NCI-H2081 treated with DMSO at 0.1 percent for 48 hours (cell line): ENCODE measurements at places on chromosomes 3 and 15.

- DNase-seq: no peak
Measured at GRCh38 chr3:37601832-37602231, 259.8 kb upstream of the CTDSPL start.

DNA sequence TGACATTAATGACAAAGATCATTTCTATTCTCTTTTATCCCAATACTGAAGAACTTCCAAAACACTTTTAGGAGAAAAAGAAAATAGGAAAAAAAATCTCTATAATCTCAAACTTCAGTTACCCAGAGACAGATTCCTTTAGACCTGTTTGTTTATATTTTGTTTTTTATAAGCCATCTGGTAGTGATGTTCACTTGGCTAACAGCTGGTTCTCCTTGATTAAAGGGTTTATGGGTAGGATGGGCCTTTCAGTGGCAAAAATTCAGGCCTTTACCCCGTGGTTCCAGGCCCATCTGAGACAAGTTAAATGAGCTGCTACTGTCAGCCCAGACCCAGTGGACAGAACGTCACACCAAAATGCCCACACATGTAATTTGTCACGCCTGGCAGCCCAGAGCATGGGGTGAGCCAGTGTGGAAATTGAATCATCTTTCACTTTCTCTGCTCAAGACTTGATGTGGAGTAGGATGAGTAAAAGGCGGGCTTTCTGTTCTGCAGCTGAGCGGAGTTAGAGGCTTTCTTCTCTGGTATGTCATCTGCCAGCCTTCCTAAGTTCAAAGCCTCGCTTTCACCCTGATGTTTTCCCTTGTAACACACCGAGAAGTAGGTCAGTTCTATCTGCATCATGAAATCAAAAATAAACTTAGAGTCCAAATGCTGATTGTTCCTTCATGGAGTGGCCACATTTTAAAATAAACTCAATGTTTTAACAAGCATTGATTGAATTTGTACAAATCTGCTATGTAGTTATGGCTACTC lies 62.5 kb upstream of the SKOR1 start:
- DNase-seq: no peak

GRCh38 chr3:151096716-151097115 lies 11.3 kb downstream of the MED12L start:
- DNase-seq: no peak

- no peak for DNase-seq
Measured at GRCh38 chr15:85947936-85948335, 131.7 kb upstream of the AGBL1 start.

DNA sequence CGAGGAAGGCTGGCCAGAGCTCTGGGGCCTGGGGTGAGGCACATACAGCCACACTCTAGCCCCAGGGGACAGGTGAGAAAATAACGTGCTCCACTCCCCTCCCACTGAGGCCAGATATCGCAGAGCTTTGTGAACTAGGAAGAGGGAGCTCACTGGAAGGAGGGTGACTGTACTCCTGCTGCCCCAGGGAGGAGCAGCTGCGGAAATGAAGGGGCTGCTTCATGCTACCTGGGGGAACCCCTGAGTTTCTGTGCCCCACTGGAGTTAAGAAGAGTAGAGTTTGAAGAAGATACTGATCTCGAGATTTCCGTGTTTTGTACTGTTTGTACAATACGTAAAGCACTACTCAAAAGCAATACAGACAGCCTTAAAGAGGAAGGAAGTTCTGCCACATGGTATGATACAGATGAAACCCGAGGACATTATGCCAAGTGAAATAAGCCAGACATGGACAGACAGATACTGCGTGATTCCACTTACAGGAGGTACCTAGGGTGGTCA lies 44.6 kb downstream of the CMTM6 start:
- no peak for DNase-seq

DNA sequence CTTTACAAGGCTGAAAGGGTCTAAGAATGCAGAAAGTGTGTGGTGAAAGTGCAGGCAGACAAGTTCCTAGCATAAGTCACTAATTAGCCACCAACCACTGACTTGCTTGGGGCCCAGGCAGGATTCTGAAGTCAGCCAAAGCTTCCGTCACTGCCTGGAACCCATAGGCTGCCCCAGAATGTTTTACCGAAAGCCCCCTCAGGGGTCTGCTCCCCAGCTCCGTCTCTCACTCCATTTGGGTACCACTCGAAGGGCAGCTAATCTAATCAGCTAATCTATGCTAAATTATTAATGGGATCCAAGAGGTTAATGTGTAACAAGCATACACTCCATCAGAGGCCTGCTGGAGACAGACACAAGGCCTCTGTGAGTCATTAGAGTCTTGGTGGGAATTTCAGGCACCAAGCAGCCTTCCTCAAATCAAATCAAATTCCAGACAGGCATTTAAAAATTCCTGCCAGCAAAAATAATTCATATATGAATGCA lies 13.2 kb downstream of the ADAMTS9 start:
- DNase-seq: no peak

DNA sequence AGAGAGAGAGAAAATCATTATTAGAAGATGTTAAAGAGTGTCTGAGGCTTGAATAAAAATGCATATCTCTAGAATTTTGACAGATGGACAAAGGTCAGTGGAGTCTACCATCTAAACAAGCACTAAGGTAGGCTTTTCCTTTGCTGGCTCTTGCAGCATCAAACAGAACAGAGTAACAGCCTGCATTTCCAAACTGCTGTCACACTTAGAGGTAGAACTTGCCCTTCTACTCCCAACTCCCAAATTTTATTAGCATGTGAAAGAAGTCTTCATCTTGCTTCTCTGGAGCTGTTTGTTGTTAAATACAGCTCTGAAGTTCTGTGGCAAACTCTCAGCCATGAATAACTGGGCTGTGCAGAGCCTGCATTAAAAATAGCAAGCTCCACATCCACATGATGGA lies 4.1 kb upstream of the MB21D2 start:
- DNase-seq: no peak

DNA sequence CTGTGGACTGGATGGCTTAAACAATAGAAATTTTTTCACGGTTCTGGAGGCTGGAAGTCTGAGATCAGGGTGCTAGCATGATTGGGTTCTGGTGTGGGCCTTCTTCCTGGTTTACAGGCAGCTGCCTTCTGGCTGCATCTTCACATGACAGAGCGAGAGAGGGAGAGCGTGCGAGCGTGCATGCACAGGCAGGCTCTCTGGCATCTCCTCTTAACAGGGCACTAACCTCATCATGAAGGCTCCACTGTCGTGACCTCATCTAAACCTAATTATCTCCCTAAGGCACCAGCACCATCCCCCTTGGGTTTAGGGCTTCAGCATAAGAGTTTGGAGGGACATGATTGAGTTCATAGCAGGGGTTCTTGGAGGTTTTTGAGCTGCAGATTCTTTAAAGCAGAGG lies 292.0 kb upstream of the C2CD4B start:
- no peak for DNase-seq

- DNase-seq: no peak
Measured at GRCh38 chr15:40739854-40740253, 15.2 kb downstream of the RMDN3 start.

DNA sequence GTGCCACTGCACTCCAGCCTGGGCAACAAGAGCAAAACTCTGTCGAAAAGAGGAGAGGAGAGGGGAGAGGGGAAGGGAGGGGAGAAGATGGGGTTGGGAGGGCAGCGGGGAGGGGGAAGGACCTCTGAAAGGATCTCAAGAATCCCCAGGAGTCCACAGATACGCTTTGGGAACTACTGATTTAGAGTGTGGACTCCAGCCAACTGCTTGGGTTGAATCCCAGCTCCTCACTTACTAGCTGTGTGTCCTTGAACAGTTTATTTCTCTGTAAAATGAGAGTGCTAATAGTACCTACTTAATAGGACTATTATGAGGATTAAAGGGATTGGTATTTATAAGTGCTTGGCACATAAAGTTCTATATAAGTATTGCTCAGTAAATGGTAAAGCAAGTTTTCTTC lies 45.0 kb upstream of the FAH start:
- no peak for DNase-seq

- DNase-seq: no peak
Measured at GRCh38 chr3:87136066-87136596, 91.0 kb upstream of the CHMP2B start.

DNA sequence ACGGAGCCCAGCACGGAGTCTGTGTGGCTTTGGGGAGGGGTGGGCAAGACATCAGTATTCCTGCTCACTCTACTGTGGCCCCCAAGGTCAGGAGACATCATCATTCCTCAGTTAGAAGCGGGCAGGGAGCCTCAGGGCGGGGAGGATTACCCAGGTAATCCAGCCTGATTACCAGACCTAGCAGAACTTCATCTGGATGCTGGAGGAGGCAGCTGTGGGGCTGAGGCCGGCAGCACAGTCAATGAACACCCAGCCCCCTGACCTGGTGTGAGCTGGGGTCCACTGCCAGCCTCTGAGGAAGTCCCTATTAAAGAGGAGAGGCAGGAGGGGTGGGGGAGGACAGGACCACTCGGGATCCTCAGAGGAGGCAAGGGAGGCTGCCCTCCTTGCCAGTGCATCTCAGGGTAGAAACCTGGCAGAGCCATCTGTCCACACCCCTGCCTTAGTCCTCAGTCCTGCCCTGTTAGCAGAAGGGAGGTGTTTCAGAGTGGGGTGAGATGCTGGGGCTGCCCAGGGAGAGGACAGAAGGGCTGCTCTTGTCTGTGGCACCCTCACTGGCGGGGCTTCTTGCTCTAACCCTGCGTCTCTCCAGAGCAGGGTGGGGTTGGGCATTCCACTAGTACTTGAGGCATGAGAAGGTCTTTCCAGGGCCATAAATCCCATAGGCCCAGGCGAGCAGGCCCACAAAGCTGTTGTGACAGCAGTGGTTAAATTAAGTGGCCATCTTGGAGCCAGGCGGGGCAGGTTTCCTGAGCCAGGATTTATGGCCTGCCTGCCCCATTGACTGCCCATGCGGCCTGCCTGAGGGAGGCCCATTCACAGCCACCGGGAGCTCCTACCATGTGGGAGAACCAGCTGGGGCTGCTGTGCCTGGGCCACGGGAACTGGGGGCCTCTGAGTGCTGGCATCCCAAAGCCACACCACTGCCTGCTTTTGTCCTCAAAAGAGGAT lies 82.1 kb downstream of the LINGO1 start:
- DNase-seq: no peak

GRCh38 chr3:159775372-159775961 lies 213.2 kb upstream of the IL12A start:
- DNase-seq: peak; percentile 49

GRCh38 chr15:33374226-33374914 lies 63.6 kb downstream of the RYR3 start:
- DNase-seq: no peak

DNA sequence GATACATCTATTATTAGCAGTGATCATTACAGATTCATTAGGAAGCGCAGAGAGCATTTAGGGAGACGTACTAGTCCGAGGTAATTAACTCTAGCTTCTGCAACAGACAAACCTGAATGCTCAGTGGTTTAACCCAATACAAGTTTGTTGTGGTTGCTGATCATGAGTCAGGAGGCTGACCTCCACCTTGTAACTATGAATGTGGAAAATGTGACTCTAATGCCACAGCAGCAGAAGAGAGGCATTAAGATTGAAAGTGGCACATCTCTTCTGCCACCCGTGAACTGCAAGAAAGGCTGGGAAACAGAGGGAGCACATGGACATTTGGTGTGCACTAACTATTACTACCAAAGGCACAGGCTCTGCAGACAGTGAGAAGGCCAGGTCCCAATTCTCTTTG lies 71.2 kb upstream of the C3orf80 start:
- no peak for DNase-seq

DNA sequence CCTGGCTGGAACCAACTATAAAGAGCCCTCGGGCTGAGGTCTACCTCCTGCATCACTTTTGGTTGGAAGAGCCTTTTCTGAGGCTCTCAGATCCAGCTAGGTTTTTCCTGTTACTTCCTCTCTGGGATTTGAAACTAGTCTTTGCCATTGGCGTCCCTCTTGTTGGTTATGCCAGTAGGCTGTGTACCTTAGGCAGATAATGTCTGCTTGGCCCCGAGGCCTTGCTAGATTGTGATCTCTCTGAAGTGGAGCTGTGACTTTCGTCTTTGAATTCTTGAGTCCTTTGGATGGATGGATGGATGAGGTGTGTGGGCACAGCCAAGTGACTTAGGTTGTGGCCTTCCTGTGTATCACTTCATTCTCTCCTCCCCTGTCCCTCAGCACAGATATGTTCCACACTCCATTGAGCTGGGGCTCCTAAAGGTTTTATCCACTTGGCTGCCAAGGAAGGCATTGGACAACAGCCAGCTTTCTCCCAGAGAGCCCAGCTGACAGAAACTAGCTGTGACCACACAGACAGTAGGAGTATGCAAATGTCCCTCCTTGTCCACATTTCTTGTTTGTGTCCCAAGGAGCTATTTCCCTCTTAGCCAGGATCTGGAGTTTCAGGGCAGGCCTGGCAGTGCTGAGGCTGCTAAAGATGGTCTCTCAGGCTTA lies 7.9 kb upstream of the DNAJC17 start:
- no peak for DNase-seq

GRCh38 chr15:64749999-64750657 lies 25.3 kb downstream of the RBPMS2 start:
- DNase-seq: no peak

GRCh38 chr3:193865339-193865738 lies 270.6 kb upstream of the HES1 start:
- DNase-seq: no peak

GRCh38 chr3:140974900-140975299 lies 33.3 kb downstream of the SLC25A36 start:
- DNase-seq: no peak
